ENCODE measurements at places on chromosomes 4 and X.

DNA sequence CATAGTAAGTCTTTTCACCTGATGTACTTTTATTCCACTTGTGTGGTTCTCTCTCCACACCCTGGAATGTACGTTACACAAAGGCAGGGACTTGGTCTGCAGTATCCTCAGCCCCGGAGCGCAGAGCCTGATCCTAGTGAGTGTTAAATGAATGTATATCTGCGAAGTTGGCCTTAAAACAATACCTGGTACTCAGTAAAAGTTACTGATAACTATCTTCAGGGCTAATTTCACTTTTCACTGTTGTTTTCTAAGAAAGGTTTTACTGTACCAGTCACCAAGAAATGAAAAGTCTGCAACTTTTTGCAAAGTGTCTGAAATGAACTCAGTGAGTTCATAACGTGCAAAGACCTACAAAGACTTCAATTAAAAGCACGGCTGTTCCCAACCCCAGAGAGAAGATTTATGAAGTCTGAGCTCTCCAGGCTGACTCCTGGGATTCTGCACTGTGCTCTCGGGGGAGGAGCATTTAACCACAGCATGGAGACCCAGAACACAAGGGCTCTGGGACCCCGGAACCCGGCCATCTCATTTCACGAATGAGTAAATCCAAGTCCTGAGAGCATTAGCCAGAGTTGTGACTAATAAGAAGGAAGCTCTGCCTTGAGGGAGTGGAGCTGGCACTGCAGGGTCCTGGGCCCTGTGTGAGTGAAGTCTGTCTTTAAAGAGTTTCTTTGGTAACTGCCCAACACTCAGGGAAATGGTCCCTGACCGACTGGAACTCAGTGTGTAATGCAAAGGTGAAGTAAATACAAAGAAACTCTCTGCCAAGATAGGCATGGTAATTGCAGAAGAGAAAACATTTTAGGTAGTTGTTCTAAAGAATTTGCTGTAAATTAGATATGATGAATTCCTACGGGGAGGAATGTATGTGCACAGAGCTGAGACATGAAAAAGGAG, 165.8 kb downstream of the NSUN7 start:
- DNase-seq: no peak

GRCh38 chrX:29478336-29479069, 736.9 kb upstream of the MAGEB2 start:
- DNase-seq: peak; percentile 13

DNA sequence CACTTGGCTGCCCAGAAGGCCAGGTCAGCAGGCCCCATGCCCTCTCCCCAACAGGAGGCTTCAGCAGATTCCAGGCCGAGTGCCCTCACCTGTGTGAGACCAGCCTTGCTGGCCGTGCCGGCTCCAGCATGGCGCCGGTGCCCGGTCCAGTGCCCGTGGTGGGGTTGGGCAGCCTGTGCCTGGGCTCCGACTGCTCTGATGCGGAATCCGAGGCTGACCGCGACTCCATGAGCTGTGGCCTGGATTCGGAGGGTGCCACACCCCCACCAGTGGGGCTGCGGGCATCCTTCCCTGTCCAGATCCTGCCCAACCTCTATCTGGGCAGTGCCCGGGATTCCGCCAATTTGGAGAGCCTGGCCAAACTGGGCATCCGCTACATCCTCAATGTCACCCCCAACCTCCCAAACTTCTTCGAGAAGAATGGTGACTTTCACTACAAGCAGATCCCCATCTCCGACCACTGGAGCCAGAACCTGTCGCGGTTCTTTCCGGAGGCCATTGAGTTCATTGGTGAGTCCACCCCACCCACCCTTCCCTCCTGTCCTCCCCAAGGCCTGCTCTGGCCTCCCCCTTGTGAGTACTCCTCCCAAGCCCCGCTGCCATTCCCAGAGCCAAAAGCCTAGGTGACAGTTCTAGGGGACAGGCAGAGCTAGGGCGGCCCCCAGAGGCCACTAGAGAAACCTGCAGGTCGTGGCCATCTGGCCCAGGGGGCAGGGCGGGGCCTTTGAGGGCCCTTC, 2.3 kb downstream of the DUSP9 start:
- DNase-seq: no peak

- DNase-seq: no peak
Observed at GRCh38 chr4:181202240-181202639, 1041.0 kb upstream of the TENM3 start.

DNA sequence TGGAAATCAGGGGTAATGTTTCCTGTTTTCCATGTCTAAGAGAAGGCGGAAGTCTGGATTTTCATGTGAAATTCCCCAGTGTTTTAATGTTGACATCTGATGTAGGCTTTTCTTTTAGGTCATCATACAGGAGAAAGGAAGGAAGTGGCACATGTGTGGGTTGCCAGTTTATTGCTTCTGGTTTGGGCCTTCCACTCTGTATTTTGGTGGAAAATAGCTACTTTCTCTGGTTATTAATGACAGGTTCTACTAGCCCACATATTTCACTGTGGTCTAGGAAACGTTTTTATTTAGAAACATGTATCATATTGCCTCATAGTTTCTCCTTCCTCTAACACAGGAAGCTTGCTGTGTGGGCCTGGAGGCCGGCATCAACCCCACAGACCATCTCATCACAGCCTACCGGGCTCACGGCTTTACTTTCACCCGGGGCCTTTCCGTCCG, 7.2 kb downstream of the PDHA1 start:
- DNase-seq: no peak
